Muscle of leg (tissue), 16 donors: ENCODE measurements at places on chromosomes 13 and 19. TPM values are rescaled to one million over a fixed set of nuclear protein-coding genes. Genes with fewer than 3 reads are reported as not detected.

DNA sequence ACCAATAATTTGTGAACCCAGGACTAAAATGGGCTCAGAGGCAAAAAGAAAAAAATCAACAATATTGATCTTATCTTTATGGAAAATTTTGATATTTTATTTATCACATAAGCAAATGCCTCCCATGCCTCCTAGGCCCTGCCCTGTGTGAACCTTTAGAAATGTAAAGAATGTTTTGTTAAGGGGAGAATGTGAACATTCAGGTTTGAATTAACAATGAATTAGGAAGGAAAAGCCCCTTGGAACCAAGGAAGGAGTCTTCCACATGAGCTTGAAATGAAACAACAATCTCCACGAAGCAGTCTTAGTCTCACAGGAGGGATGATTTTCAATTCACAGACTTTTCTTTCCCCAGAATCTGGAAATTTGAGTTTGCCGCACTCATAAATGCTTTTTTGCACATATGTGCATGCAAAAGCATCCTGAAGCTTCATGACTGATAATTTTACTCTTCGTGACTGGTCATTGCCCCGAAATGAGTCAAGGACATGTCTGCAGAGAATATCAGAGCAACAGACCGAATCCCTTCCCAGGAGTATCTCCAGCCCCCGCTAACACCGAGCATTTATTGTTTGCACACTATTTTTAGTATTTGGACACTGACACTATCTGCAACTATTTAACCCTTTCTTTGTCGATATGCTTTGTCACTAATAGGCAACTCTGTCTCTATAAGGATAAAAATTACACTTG is 135.2 kb downstream of the DCT start:
- H3K27me3 ChIP-seq = no peaks in the 10 kb centered on the region
- H3K4me3 ChIP-seq = no peak overlapping the region
- peaks cover 26% of the 10 kb centered on the region for H3K4me1 ChIP-seq
- H3K36me3 ChIP-seq = no peaks in the 10 kb centered on the region
- peak overlapping the region; percentile 25 for H3K27ac ChIP-seq

- H3K27ac ChIP-seq = peak overlapping the region; percentile 62
- H3K4me3 ChIP-seq = no peak overlapping the region
- no peaks in the 10 kb centered on the region for H3K27me3 ChIP-seq
- H3K4me1 ChIP-seq = peaks cover 38% of the 10 kb centered on the region
Observed at GRCh38 chr19:2337329-2337707, 8.8 kb downstream of the SPPL2B start.

- peaks cover 4% of the 10 kb centered on the region for H3K4me1 ChIP-seq
- H3K27ac ChIP-seq = no peak overlapping the region
- DNase-seq = peak; percentile 60
Observed at GRCh38 chr13:51645154-51645650, 60.9 kb downstream of the WDFY2 start.

GRCh38 chr13:99237981-99238662 is 20.1 kb downstream of the GPR18 start:
- DNase-seq = no peak
- H3K4me1 ChIP-seq = no peaks in the 10 kb centered on the region
- H3K4me3 ChIP-seq = no peak overlapping the region
- no peaks in the 10 kb centered on the region for H3K27me3 ChIP-seq
- H3K27ac ChIP-seq = no peak overlapping the region

GRCh38 chr19:40228346-40228745 is 1.9 kb upstream of the CCNP start:
- H3K4me3 ChIP-seq = no peak overlapping the region
- DNase-seq = no peak
- peaks cover 44% of the 10 kb centered on the region for H3K27me3 ChIP-seq
- peaks cover 28% of the 10 kb centered on the region for H3K4me1 ChIP-seq
- H3K36me3 ChIP-seq = peaks cover 5% of the 10 kb centered on the region
- H3K27ac ChIP-seq = no peak overlapping the region

DNA sequence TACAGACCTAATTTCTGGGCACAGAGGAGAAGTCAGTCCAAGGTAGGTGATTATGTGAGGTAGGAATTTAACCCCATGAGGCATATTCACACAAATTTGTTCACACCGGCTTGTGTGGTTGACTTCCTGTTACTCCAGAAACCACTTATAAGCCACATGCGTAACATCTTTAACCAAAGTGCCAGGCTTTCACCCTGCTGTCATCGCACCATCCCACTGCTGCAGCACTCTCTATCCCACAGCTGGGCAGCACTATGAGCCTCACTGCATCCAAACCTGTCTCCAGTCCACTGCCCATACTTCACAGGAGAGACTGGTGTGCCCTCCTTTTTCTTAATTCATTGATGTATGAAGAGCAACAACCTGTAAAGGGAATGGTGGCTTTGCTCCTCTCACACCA is 128.2 kb upstream of the ARGLU1 start:
- no peaks in the 10 kb centered on the region for H3K27me3 ChIP-seq
- H3K4me3 ChIP-seq = no peak overlapping the region
- H3K4me1 ChIP-seq = no peaks in the 10 kb centered on the region
- H3K36me3 ChIP-seq = no peaks in the 10 kb centered on the region
- H3K27ac ChIP-seq = no peak overlapping the region
- DNase-seq = no peak

GRCh38 chr13:78595495-78596398 is 7.6 kb downstream of the POU4F1 start:
- H3K36me3 ChIP-seq = no peaks in the 10 kb centered on the region
- peak overlapping the region; percentile 35 for H3K4me3 ChIP-seq
- peaks cover 68% of the 10 kb centered on the region for H3K27me3 ChIP-seq
- peaks cover 21% of the 10 kb centered on the region for H3K4me1 ChIP-seq
- no peak for DNase-seq
- H3K27ac ChIP-seq = no peak overlapping the region

DNA sequence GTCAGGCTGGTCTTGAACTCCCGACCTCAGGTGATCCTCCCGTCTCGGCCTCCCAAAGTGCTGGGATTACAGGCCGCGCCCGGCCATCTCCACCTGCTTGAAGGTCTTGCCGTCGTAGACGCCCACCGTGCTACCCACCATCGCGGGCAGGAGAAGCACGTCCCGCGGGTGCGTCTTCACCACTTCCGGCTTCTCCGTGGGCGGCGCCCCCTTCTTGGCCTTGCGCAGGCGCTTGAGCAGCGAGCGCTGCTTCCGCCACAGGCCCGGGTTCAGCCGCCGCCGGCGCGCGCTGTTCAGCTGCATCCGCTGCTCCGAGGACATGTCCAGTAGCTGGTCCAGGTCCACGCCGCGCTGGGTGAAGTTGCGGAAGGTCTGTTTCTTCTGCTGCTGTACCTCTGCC is 21.6 kb downstream of the EFNA2 start:
- H3K4me3 ChIP-seq = no peak overlapping the region
- H3K36me3 ChIP-seq = no peaks in the 10 kb centered on the region
- DNase-seq = no peak
- peaks cover 14% of the 10 kb centered on the region for H3K4me1 ChIP-seq

The PINLYP gene
- total RNA-seq = 5.0 TPM

- H3K4me1 ChIP-seq = peaks cover 8% of the 10 kb centered on the region
- peaks cover 26% of the 10 kb centered on the region for H3K27me3 ChIP-seq
- no peak overlapping the region for H3K4me3 ChIP-seq
- no peak for DNase-seq
- no peak overlapping the region for H3K27ac ChIP-seq
Observed at GRCh38 chr19:57106722-57107235, 13.0 kb upstream of the USP29 start.

GRCh38 chr19:33767898-33768413 is 28.7 kb upstream of the KCTD15 start:
- H3K27ac ChIP-seq = no peak overlapping the region
- peak; percentile 40 for DNase-seq

The CEACAM1 gene
- 0.62 TPM for total RNA-seq

- no peaks in the 10 kb centered on the region for H3K27me3 ChIP-seq
- no peak overlapping the region for H3K27ac ChIP-seq
- no peak for DNase-seq
- H3K4me3 ChIP-seq = no peak overlapping the region
- no peaks in the 10 kb centered on the region for H3K4me1 ChIP-seq
Observed at GRCh38 chr13:49421391-49421790, 22.5 kb downstream of the CAB39L start.

- H3K36me3 ChIP-seq = no peaks in the 10 kb centered on the region
- no peaks in the 10 kb centered on the region for H3K4me1 ChIP-seq
- DNase-seq = no peak
Observed at GRCh38 chr13:47092202-47092601, 195.3 kb upstream of the HTR2A start.

The PLPP2 gene
- 0.58 TPM for total RNA-seq

DNA sequence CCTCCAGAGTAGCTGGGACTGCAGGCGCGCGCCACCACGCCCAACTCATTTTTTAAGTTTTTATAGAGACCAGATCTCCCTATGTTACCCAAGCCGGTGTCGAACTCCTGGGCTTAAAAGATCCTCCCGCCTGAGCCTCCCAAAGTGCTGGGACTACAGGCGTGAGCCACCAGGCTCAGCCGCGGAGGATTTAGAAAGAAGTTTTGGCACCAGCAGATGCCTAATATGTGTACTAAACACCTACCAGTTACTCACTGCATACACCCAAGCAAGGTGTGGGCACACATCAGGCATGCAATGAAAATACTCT is 464 bp upstream of the ZFP14 start:
- H3K4me3 ChIP-seq = peak overlapping the region; percentile 72
- no peak overlapping the region for H3K27ac ChIP-seq
- H3K27me3 ChIP-seq = no peaks in the 10 kb centered on the region
- peaks cover 9% of the 10 kb centered on the region for H3K4me1 ChIP-seq
- DNase-seq = peak; percentile 3
- no peaks in the 10 kb centered on the region for H3K36me3 ChIP-seq

- no peaks in the 10 kb centered on the region for H3K36me3 ChIP-seq
- no peaks in the 10 kb centered on the region for H3K4me1 ChIP-seq
- no peak overlapping the region for H3K27ac ChIP-seq
- H3K27me3 ChIP-seq = no peaks in the 10 kb centered on the region
- no peak for DNase-seq
- H3K4me3 ChIP-seq = no peak overlapping the region
Observed at GRCh38 chr19:16797876-16798275, 31.3 kb upstream of the SIN3B start.

The BIVM gene
- 25.2 TPM for total RNA-seq
